ENCODE measurements at places on chromosomes 11 and 22.
A peak's percentile ranks its signal among the peaks of the same experiment; 100 is the strongest.

- no peak for DNase-seq
These were observed 33.6 kb upstream of the MMP7 start for GRCh38 chr11:102564110-102564509.

DNA sequence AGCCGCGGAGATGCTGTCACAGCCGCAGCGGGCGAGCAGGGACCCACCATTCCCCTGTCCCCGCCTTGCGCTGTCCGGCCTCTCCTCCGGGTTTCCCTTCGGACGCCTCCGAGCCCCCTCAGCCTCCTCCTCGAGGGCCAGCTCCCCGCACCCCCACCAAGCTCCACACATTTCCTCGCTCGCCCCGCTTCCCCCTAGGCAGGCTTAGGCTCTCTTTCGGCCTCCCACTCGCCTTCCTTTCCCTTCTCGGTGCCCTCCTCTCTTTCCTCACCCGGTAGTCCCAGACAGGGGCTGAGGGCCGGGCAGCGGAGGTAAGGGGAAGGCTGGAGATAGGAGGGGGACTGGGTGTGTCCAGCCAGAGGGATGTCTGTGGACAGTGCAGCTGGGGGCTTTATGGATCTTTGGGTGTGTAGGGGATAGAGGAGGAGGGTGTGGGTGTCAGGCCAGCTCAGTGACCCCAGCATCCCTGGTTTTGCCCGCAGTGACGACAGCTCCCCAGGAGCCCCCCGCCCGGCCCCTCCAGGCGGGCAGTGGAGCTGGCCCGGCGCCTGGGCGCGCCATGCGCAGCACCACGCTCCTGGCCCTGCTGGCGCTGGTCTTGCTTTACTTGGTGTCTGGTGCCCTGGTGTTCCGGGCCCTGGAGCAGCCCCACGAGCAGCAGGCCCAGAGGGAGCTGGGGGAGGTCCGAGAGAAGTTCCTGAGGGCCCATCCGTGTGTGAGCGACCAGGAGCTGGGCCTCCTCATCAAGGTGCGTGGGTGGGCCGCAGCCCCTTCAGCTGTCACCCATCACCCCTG lies 1.6 kb downstream of the KCNK4 start:
- DNase-seq = no peak

- DNase-seq = no peak
These were observed 572.3 kb upstream of the RAG2 start for GRCh38 chr11:37170311-37170710.

GRCh38 chr11:29119707-29120618 lies 896.9 kb downstream of the KCNA4 start:
- DNase-seq = no peak

DNA sequence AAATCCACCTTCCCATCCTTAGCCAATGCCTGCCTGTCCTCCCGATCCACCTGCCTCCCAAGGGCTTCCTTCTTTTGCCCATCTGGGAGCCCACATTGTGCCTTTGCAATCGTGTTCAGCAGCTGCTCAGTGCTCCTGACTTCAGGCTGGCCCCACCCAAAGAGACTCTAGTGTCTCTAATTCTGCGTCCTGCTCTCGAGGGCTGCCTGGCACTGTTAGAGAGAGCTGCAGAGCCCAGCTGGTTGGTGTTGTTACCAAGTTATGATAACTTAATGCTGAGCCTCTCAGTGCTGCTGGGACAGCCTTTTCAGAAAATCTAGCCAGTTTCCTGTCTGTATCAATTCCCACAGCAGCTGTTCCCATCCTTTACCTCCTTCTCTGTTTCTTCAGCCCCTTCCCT lies 69.1 kb downstream of the MICAL2 start:
- no peak for DNase-seq

DNA sequence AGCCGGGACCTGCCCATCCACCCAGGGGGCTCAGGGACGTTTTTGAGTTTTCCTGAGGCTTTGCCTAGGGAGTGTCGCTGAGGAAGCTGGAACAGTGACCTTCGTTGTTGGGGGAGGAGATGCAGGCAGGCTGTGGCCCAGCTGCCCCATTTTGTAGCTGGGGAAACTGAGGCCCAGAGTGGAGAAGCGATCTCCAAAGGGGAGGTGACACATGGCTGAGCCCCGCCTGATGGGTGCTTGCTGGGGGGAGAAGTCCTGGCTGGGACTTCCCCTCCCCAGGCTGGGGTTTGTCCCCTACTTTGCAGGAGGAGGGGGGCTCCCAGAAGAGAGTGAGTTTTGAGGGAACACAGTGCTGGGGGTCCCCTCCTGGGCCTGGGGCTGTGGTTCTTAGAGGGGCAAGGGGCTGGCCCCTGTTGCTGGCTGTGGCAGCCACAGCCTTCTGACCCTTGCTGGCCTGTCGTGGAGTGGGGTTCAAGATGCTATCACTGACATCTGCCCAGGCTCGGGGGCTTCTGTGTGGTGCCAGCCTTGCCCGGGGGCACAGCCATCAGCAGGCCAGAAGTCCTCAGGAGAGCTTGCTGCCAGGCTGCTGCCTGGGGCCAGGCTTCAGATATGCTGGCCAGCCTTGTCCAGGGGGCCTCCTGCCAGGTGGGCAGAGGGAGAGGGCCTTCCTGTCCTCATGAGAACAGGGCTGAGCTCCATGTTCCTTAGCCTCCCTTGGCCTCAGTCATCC lies 21.4 kb downstream of the KCNQ1 start:
- no peak for DNase-seq

DNA sequence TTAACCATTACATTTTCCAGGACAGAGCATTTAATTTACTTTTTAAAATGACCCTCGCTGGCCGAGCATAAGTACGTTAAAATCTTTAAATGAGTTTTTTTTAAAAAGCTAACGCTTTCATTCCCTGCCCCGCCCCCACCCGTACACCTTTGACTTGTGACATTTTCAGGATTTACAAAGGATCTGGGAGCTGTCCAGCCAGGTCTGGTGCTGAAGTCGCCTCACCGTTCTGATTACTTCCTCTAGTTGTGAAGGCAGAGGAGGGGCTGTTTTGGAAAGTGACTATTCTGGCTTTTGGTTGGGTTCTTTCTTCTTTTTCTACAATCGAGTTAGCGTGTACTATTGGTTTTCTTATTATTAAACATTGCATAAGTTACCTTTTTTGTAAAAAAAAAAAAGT lies 2.9 kb downstream of the C11orf87 start:
- no peak for DNase-seq

DNA sequence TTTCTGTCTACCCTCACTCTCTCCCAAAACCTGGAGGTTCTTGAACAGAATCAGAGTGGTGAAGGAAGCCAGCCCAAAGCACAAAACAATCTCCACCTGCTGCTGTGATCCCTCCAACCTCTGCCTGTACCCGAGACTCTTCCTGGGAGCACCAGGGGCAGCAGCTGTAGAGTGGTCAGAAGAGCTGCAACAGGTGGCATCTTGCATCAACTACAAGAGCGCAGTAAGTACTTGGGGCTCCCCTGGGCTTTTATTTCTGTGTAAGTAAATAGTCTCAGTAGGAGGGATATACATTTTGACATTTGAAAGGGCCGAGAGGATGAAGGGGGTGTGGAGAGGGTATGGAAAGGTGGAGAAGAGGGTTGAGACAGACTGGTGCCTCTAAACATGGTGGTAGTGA lies 8.3 kb upstream of the UBQLNL start:
- DNase-seq = no peak

- DNase-seq = no peak
These were observed 31.6 kb upstream of the WNT11 start for GRCh38 chr11:76237914-76238313.

- DNase-seq = no peak
These were observed 89.8 kb upstream of the LIN7C start for GRCh38 chr11:27596388-27596787.

GRCh38 chr11:69909561-69910518 lies 90.6 kb upstream of the FGF3 start:
- no peak for DNase-seq

GRCh38 chr11:67409261-67409666 lies 5.4 kb downstream of the TBC1D10C start:
- DNase-seq = peak; percentile 78

- DNase-seq = no peak
These were observed 824.9 kb downstream of the TBC1D22A start for GRCh38 chr22:47587361-47587760.

GRCh38 chr11:38060920-38061319 lies 1462.9 kb upstream of the RAG2 start:
- DNase-seq = no peak

- no peak for DNase-seq
These were observed 161.1 kb downstream of the BBOX1 start for GRCh38 chr11:27201454-27202302.

- no peak for DNase-seq
These were observed 1031.2 kb downstream of the BRD1 start for GRCh38 chr22:48796310-48797015.

DNA sequence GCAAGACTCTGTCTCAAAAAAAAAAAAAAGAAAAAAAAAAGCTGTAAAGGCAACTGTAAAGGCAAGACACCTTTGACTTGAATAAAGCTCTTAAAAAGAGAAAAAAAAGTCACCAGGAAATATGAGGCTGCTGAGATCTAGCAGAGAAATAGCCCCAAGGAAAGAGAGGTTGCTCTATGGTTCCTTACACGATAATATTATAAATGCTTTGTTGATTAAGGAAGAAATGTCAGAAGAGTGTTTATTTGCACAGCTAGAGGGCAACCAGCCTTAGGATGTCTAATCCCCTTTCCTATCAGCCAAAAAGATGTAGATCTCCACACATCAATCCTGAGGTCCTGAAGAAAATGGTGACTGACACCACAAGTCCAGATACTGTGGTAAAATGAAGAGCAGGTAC lies 32.0 kb downstream of the RBFOX2 start:
- DNase-seq = no peak

DNA sequence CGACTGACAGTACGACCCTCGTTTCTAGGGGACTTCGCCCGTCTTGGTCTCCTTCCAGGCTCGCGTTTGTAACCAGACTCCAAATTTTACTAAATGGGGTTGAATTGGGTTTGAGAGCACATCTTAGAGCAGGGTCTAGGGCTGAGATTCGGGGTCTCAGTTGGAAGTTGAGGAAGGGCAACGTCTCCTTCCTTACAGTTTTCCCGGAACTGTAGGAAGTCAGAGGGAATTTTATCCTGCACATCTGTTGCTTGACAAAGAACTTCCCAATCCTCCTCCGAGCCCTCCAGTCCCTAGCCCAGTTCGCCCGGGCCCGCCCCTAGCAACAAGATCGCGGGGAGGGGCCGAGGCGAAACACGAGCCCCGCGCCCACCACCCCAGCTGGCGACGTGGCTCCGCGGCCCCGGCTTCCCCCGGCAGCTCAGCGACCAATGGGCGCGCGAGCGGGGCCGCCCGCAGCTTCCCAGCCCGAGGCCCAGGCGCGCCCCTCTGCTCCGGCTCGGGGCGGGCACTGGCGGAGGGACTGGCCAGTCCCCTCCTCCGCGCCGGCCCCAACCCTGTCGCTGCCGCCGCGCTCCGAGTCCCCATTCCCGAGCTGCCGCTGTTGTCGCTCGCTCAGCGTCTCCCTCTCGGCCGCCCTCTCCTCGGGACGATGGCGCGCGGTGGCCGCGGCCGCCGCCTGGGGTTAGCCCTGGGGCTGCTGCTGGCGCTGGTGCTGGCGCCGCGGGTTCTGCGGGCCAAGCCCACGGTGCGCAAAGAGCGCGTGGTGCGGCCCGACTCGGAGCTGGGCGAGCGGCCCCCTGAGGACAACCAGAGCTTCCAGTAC lies at the start of gene RCN1:
RCN1 (plus strand) TSS at position 530 of the 826 bp plus-strand sequence; CDS start at position 653, 123 bp downstream.
- peak; percentile 33 for DNase-seq

GRCh38 chr11:67504950-67505581 lies at the start of gene PITPNM1:
TSS of gene PITPNM1 (minus strand) at chr11:67505363. CDS start at chr11:67504180, 1,183 bp downstream.
- DNase-seq = peak; percentile 74

DNA sequence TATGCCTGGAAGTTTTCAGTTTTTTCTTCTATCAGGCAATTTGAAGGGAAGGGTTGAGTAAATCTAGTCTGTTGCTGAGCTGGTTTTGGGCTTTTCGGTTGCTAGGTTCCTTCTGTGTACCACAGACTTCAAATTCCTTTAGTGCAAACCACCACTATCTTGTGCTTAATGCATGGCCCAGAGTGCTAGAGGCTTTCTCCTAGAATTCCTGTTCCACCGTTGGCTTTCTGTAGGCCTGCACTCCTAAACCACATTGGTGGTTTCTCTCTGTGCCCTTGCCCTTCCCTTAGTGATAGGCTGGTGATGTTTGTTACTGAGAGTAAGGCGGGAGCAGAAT lies 47.1 kb upstream of the CTSC start:
- no peak for DNase-seq

GRCh38 chr11:78030429-78031325 lies 7.6 kb upstream of the KCTD14 start:
- DNase-seq = no peak

DNA sequence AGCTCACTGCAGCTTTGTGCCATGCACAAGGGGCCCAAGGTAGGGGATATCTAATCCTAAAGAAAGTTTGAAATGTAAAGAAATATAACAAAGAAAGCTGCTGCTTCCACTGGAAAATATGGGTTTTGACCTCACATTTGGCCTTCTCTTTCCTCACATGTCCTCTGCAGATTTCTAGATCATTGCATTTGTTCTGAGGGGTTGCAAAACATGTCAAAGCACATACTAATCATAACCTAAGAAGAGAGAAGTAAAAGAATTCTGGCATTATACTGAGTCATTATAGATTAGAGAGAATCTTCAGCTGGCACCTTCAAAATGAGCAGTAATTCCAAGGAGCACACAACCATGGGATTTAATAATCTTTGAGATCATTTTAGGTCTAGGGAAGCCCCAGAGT lies 92.5 kb upstream of the CHRM4 start:
- no peak for DNase-seq

DNA sequence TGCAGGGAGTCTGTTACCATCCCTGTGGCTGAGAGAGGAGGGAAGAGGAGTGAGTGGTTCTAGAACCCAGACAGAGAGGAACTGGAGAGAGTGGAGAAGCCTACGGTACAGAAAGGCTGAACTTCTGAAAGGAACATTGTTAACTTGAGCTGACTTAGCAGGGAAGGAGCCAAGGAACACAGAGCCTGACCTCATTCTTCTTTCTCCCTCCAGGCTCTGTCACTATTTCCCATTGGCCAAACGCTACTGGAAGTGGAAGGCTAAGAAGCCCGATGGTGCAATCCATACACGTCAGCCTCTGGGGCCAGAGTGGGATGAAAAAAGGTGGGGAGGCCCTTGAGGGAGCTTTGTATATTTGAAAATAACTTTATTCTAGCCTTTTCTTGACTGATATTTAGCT lies 16.5 kb upstream of the WT1 start:
- DNase-seq = no peak

- no peak for DNase-seq
These were observed 607 bp upstream of the ROBO4 start for GRCh38 chr11:124898263-124898680.

- peak; percentile 17 for DNase-seq
These were observed 36.5 kb downstream of the NADSYN1 start for GRCh38 chr11:71489311-71490043.

DNA sequence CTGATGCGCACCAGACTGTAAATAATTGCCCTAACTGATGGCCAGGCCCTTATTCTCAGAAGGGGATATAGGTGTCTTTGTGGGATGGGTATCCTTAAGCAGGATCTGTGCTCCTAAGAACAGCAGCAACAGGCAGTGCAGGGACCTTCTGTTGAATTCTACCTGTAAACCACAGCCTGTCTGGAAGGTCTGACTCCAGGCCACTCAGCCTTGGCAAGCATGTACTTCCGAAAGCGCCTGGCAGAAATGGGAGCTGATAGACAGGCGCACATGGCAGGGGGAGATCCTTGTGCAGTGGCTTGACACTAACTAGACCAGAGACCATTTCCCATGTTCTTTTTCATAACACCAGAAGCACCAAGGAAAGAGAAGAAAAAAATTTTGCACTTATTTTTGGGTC lies 59.0 kb downstream of the C22orf31 start:
- DNase-seq = no peak

- DNase-seq = no peak
These were observed 85.1 kb upstream of the NAV2 start for GRCh38 chr11:19627566-19627965.

- no peak for DNase-seq
These were observed 204.4 kb upstream of the ANO5 start for GRCh38 chr11:21988477-21988876.
